ENCODE measurements at places on chromosomes 7 and 10. TPM values are rescaled to one million over a fixed set of nuclear protein-coding genes. Genes with fewer than 3 reads are reported as not detected.
A peak's percentile ranks its signal among the peaks of the same experiment; 100 is the strongest.

TMEM236 gene
- total RNA-seq: 0.44 TPM

DNA sequence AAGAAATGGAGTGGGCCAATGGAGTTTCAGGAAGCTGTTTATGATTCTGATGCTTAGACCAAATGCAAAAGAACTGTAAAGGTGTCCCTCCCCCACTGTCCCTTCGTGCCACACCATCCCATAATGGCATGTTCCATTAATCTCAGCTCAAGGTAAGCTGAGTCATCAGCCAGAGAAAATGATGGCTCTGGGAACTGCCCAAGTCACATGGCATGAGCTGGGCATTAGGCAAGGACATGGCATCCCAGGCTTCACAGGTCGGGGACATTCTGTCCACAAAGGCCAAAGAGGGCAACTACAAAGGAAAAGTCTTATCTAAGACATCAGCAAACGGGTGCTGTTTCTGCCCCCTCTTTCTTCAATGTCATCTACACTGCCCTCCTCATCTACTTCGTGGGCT lies 44.9 kb downstream of the DLG5 start:
- peak; percentile 43 for DNase-seq

DNA sequence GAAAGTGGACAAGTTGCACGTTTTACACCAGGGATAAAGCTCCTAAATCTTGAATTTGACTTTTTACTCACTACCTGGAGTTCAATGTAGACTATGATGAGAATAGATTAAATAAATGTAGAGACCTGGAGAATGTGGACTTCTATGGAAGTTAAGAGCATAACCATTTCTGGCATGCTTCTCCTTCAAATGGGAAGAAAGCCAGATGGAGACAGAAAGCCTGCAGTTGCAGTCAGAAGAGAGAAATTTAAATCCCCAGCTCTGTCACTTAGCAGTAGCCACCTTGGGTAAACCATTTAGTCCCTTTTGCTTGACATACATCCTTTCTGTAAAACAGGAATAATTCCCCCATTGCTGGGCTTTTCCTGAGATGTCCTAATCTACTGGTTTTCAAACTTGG lies 355.3 kb upstream of the AUTS2 start:
- no peak for DNase-seq

- DNase-seq: peak; percentile 86
These were observed 19.9 kb downstream of the TCAF1 start for GRCh38 chr7:143882020-143882603.

- no peak for DNase-seq
These were observed 45.7 kb downstream of the CROT start for GRCh38 chr7:87391020-87391701.

DNA sequence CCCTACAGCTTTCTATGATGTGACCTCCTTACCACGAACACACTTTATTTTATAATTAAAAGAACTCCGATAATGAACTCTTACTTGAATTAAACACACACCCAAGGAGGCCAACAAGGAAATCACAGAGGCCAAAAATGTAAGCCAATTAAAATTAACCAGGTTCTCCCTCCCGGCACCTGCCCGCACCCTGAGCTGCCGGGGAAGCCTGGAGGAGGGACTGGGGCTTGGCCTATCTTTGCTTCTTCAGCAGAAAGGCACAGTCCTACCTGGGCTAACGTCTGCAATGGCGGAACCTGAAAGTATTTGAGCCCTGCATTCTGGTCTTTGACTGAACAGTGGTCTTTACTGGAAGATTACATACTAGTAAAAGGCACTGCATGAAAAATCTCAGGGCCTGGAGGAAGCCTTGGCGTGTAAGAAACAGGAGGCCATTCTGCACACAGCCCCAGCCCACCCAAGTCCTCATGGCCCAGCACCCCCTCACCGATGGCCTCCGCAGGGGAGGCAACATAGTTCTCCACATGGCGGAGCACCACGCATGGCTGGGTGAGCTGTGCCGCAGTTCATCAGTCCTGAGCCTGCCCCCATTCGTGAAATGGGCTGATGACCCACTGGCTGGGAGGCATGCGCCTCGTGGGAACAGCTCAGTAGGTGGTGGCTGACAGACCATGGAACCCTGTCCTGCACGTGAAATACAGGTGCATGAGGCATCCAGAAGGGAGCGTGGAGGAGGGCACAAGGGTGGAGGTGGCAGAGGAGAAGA lies 173.8 kb downstream of the PARD3 start:
- no peak for DNase-seq
